ENCODE measurements at places on chromosomes 12 and 14. TPM values are rescaled to one million over a fixed set of nuclear protein-coding genes. Genes with fewer than 3 reads are reported as not detected.
A peak's percentile ranks its signal among the peaks of the same experiment; 100 is the strongest.

DNA sequence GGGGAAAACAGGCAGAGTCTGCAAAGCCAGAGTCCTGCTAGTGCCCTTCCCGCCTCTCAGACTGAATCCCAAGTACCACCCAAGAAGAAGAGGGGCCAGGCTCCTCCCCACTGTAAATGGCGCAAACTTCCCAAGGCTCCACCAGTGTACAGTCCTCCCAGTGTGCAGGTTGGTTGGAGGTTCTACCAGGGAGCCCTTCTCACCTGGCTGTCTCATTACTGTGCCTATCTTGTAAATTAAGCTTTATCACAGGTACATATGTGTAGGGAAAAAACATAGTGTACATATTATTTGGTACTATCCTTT lies 189.7 kb downstream of the FSCB start:
- no peak for DNase-seq

Gene OVCH1
- total RNA-seq = not detected

- DNase-seq = no peak
Measured at GRCh38 chr14:77327111-77327510, 6.3 kb downstream of the GSTZ1 start.

GRCh38 chr12:101777485-101777884 lies 38.2 kb upstream of the SYCP3 start:
- peak; percentile 10 for DNase-seq

DNA sequence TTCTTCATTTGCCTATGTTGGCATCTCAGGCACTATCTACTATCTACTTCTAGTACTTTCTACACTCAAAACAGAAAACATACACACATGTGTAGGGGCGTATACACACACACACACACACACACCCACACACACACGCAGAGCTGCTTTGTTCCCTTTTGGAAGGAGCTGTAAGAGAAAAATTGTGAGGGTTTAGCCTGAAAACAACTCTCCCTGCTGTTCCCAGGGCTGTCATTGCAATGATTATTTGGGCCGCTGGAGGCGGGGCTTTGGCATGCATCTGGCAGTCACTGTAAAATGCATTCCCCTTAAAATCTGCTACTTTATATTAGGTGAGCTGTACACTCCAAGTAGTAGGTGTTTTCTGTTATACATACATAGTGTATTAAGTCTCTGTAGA lies 29.1 kb upstream of the SLC38A2 start:
- DNase-seq = peak; percentile 33

DNA sequence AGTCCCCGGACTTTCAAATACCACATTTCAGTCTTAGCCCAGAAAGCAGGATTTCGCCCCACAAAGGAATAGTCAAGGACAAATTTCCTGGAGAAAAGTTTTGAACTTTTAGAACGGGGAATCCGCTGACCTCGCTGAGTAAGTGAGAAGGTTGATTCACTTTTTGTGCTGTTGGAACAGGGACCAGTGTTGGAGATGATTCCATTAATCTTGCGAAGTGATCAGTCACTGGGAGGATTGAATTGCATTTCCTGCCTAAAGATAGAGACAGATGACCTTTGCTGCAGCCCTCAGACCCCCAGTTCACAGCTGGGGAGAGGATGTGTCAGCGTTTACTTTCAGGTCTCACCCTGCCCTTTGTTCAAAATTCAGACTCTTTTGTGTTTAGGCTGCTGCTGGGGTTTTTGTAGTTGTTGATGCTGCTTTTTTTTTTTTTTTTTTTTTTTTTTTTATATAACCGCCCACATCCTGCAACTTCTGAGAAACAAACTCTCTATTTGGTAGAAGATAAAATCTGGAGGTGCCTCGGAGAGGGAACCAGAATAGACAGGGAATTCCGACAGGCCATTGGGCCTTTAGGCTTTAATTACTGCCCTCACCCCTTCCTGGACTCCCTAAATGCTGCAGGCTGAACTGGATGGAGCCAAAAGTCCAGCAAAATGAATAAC lies 9.8 kb upstream of the KDM2B start:
- DNase-seq = peak; percentile 48

Data from RPMI7951 (cell line).